ENCODE measurements at places on chromosomes 6 and 20.

GRCh38 chr20:19964289-19965265 lies 52.6 kb upstream of the NAA20 start:
- no peak for DNase-seq

GRCh38 chr20:4244700-4245485 lies 229.5 kb upstream of the RNF24 start:
- no peak for DNase-seq

GRCh38 chr6:34237722-34238584 lies 1.3 kb downstream of the HMGA1 start:
- peak; percentile 72 for DNase-seq

GRCh38 chr20:36861875-36862801 lies 13.8 kb upstream of the TLDC2 start:
- no peak for DNase-seq

DNA sequence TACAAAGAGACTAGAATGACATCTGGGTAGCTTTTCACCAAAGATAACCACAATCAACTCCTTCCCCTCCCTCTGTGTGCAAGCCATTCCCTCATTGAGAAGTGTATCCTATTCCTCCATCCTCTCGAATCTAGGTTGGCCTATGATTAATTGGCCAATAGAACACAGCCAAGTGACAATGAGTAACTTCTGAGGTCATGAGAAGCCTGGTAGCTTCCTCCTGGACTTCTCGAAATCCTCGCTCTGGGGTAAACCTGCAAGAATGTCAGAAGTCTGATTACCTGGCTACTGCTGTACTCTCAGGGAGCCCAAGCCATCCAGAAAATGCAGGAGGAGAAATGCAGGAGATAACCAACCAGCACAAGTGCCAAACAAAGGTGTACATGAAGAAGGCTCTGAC lies 13.1 kb downstream of the ARHGAP18 start:
- DNase-seq, result no peak

Measured in central memory CD4-positive, alpha-beta T cell (primary cell).